ENCODE measurements at places on chromosomes 2 and 18. TPM values are rescaled to one million over a fixed set of nuclear protein-coding genes. Genes with fewer than 3 reads are reported as not detected.

The SRD5A2 gene
- not detected for total RNA-seq

The FAM237A gene
- total RNA-seq = not detected

The GDF7 gene
- 3.2 TPM for total RNA-seq

The PEX13 gene
- total RNA-seq = 31.6 TPM

The PHLPP1 gene
- total RNA-seq = 21.2 TPM

The ANKAR gene
- total RNA-seq = 13.4 TPM

The CACNB4 gene
- total RNA-seq = 3.3 TPM

The TPO gene
- not detected for total RNA-seq

GRCh38 chr18:79299272-79299671 is 96.5 kb upstream of the NFATC1 start:
- DNase-seq = no peak

DNA sequence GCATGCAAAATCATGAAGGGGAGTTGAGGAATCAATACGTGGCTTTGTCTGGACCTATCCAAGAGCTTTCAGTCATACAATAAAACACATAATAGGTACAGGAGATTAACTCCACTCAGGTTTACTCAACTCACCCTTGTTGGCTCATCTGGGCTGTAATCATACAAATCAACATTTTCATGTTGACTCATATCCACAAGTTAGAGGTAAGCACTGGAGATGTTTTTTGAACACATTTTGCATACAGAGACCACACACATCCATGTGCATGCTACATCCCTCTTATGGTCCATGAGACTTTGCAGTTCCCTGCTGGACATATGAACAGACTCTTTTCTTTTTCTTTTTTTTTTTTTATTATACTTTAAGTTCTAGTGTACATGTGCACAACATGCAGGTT is 336.9 kb upstream of the PIK3C3 start:
- DNase-seq = no peak

DNA sequence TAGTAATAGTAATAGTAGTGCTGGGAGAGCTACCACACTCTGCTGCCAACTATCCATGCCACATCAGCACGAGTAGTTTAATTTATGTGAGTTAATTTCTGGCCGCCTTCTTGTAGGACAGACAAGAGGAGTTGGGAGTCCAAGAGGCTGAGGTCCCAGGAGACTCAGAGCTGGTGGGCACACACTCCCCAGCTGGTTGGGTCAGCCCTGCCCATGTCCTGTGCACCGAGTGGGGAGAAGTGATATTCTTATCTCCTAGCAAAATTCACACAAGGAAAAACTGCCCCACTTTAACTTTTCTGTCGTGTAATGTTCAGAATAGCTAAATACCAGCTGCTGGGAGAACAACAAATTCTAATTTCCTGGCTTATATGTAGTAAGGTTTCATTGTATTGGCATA is 15.2 kb upstream of the MAP4K4 start:
- no peak for DNase-seq

- DNase-seq = no peak
Observed at GRCh38 chr18:3126457-3127097, 93.2 kb downstream of the MYOM1 start.

GRCh38 chr2:108325756-108326155 is 37.1 kb downstream of the SULT1C2 start:
- no peak for DNase-seq

- no peak for DNase-seq
Observed at GRCh38 chr2:69464575-69464974, 27.3 kb upstream of the NFU1 start.

DNA sequence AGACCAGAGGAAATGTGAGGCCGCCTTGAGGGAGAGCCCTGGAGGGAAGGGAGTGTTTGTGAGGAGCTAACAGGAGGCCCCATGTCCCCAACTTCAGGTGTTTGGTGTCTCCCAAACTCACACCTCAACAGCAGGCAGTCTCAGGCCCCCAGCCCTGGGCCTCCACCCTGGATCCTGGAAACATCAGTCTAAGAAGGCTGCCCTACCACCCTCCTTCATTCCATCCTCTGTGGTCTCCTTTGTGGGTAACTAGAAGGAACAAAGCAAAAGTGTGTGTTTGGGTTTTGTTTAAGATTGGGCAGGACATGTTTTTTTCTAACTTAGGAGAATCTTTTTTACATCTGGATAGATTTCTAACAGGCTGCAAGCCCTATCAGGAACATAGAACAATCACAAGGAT is 404.3 kb downstream of the BCL11A start:
- DNase-seq = no peak

DNA sequence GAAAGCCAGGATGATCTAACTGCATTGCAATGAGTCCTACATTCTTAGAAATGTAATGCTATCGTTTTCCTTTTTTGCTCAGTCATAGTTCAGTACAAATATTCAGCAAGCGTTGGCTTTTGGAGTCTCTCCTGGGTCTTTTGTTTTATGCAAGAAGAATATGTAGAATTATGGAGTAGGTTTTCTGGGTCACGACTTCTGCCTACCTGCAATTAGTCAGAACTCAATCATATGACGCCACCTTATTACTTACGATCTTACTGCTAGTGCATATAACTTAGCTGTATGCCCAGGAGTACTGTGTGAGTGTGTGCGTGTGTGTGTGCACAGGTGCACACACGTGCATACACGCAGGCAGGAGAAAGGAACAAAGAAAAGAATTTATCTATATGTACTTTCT is 640.2 kb downstream of the STK39 start:
- DNase-seq = no peak

DNA sequence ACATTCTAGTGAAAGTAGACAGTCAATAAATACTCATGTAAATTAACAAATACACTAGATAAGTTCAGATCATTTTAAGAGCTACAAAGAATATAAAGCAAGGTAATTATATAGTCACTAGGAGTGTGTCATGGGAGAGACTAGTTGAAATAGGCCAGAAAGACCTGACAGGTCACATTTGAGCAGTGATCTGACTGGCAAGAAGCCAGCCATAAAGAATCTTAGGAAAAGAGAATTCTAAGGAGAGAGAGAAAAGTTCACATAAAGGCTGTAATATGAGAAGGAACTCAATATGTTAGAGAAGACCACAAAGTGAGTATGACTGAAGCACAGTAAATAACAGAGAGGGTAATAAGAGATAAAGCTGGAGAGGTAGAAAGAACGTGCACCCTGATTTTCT is 31.2 kb downstream of the VSNL1 start:
- no peak for DNase-seq

DNA sequence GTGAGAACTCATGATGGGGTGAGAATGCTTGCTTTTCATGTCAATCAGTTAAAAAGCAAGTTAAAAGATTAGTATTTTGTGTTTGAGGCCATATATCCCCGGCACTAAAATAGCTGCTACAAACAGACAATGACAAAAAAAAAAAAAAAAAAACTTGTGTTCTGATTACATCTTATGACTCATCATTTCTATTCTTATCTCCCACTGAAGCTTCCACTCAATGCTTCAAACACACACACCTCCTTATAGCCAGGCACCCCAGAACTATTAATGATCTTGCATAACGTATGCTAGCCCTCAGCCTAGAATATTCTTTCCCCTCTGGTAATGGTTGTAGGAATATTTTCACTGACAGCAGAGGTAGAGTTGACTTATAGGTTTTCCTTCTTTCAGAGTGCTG is 778.3 kb downstream of the TRIB2 start:
- DNase-seq = no peak

DNA sequence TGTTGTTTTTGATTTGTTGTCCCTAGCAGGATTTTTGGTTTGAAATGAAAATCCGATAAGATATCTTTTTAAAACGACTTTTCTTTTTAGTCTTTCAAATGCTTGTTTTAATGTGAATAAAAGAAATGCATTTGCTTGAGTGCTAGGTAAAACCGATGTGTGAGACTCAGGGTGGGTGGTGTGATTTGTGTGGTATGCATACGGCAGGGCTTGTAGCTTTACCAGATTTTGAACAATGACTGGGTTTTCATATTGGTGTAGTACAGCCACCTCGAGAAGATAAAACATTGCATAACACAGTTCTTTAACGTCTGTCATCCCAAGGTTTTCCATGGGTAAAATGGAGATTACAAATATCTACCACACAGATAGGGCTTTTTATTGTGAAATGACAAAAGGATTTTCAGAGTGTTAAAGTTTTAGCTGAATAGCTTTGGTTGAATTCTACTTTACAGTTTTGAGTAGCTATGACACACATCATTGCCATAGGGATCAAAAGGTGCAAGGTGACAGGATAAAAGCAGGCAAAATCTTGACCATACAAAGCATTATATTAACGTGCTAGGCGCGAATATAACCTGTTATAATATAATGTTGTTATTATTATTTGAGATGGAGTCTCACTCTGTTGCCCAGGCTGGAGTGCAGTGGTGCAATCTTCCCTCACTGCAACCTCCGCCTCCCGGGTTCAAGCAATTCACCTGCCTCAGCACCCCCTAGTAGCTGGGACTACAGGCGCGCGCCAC is 824 bp upstream of the ZNF638 start:
- DNase-seq = no peak

GRCh38 chr2:36193680-36194079 is 161.9 kb upstream of the CRIM1 start:
- no peak for DNase-seq

DNA sequence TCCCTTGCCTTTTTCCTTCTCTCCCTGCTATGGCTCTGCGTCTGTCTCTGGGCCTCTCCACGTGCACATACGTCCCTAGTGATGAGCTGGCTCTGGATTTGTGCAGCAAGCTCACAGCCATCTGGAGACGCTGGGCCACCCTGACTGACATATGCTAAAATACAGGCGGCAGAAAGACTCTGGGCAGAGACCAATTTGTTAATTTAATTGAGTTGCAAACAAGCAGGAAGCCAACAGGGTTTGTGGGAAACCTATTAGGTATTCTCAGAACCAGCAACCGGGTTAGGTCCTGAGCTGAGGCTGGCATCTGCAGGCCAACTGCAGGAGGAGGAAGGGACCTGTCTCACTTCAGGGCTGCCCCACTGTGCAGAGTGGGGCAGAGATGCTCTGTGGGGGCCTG is 53.5 kb upstream of the SMAD2 start:
- no peak for DNase-seq

DNA sequence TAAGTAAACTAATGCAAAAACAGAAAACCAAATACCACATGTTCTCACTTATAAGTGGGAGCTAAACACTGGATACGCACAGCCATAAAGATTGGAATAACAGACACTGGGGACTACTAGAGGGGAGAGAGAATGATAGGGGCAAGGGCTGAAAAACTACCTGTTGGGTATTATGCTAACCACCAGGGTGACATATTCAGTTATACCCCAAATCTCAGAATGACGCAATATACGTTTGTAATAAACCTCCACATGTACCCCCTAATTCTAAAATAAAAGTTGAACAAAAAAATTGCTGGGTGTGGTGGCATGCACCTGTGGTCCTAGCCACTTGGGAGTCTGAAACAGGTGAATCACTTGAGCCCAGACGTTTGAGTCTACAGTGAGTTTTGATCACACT is 157.2 kb downstream of the EXOC6B start:
- DNase-seq = no peak

GRCh38 chr2:188786368-188786841 is 187.8 kb upstream of the COL3A1 start:
- no peak for DNase-seq

GRCh38 chr2:163353551-163353950 is 382.3 kb downstream of the FIGN start:
- no peak for DNase-seq

- no peak for DNase-seq
Observed at GRCh38 chr18:34321066-34321465, 96.4 kb upstream of the NOL4 start.

Data from mesothelial cell of epicardium (in vitro differentiated cells).